ENCODE measurements at places on chromosomes 1 and 21.

DNA sequence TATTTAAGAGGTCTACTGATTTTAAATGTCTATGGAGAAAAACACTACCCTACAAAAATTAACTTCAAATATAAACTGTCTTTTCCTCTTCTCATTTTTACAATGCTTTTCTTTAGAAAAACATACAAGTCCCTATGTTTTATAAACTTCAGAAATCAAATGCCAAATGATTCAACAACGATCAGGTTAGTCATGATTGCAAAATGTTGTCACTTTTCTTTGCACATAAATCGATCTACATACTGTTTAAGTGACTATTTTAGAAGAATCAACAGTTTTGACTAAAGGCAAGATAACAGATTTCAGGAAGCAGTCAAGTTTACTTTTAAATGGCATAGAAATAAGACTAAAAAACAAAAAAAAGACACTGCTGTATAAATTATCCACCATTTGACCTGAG lies 168.7 kb downstream of the GPATCH2 start:
- no peak for DNase-seq

- no peak for DNase-seq
Observed at GRCh38 chr1:53281133-53281532, 42.8 kb upstream of the MAGOH start.

GRCh38 chr1:187067160-187067559 lies 238.4 kb downstream of the PLA2G4A start:
- DNase-seq, result no peak

DNA sequence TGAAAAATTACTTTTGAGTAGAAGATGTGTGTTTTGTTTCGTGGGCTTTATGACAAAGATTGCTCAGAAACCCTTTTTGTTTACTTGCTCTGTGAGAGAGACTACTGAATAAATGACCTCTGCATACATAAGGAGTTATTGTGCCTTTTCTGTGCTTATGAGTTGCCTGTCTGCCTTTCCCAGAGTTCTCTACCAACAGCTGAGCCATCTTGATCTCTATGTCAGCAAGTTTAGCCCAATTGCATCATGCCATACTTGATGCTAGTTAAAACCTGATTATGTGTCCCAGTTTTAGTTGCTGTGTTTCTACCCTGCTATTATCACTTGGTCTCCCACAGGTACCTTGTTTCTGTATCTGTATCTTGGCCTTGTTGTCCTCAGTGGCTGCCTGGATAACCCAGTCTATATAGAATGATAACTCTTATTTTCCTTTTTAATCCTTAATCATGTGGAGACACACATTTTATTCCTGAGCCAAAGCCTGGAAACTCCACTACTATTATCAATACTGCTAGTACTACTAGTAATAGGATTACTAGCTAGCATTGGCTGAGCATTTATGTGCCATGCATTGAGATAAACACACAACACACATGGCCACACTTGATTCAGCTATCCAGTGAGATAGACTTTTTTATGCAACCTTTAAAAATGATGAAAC lies 28.7 kb upstream of the GNG12 start:
- DNase-seq, result no peak

DNA sequence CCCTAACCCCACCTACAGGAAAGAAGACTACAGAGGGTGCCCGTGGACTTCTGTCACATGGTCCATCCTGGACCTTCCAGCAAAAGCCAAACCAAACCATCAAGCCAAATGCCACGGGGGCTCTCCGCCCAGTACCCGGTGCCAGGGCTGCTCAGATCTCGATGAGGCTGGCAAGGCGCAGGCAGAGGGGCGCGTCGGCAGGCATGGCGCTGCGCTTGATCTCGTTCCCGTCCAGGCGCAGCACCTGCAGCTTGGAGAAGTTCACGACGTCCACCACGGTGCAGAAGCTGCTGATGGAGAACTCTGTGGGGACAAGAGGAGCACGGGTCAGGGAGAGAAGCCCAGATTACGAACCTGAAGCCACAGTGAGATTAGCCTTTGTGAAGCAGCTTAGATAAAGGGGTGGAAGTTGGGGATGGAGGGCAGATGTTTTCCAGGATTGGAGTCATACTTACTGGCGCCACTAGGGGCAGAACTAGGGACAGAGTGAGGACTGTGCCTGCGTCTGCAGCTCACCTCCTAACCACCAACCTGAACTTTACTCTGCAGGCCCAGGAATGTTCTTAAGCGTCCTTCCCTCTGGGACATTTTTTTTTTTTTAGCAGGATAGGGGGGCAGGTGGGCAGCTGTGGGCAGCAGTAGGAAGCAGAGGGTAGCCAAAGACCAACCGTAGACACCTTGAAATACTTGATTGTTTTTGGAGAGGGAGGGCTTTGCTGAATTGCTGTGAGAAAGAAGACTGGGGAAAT lies 8.6 kb downstream of the FMOD start:
- DNase-seq, result no peak

All from stimulated activated CD8-positive, alpha-beta memory T cell treated with anti-CD3 and anti-CD28 coated beads, Interleukin-12 subunit alpha, Interleukin-12 subunit beta, amount 100 ng/mL, for 1 hour (primary cell).